ENCODE measurements at places on chromosomes 1 and 21.

DNA sequence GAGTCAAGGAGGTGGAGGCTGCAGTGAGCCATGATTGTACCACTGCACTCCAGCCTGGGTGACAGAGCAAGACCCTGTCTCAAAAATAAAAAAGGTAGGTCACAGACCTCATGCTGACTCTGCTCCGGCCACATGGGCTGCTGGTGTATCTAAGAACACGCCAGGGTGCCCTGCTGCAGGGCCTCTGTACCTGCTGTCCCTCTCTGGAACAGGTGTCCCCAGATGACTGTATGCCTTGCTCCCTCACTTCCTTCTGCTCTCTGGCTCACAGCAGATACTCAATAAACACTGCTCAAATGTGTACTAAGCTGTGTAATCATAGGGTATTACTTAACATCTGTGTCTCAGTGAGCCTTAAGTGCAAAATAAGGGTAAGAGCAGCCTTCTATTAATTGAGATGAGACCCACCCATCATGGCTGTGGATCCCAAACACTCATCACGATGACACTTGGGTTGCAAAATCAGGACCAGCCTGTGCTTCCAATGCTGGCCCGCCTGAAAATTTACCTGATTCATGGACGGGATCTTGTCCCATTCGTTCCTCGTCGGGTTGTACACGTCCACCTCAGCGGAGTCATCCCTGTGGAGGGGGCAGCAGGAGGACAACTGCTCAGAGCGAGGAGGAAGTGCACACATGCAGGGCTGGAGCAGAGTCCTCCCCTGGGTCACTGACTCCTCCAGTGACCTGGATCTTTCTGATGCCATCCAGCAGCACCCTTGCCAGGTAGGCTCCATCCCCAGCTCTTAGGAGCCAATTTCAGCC is 7.5 kb downstream of the KLHL21 start:
- no peak for DNase-seq

- no peak for DNase-seq
These were observed 13.7 kb downstream of the C1orf141 start for GRCh38 chr1:67120855-67121619.

GRCh38 chr1:218352075-218352438 is 6.9 kb downstream of the TGFB2 start:
- no peak for DNase-seq

DNA sequence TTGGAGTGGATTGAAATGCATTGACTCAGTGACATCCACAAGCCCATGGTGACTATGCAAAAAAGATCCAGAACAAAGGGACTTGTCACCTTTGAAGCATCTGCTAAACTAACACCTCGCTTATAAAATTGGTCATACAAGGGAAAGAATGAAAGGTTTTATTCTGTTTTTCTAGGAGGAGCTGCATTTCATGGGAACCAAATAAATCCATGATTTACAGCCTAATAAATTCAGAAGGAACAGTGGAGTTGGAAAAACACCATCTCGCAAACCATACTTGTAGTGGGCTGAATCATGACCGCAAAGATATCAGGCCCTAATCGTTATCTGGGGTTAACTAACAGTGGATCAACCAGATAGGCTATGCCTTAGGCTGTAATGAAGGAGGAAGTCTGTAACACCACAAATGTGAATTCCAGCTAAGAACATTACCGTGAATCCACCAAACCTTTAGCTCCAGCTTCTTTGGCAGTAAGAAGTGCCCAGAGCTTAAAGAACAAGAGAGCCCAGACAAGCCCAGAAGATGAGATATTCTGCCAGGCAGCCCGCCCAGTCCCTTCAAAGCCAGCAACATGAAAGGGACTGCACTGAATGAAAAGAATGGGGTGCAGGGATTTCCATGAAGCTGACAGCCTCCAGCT is 27.4 kb downstream of the RSPH1 start:
- DNase-seq, result no peak

GRCh38 chr1:169928438-169929209 is 34.9 kb upstream of the SCYL3 start:
- no peak for DNase-seq

GRCh38 chr1:79042117-79042516 is 35.6 kb upstream of the ADGRL4 start:
- DNase-seq, result no peak

- DNase-seq, result no peak
These were observed 39.5 kb downstream of the TRIM11 start for GRCh38 chr1:228366866-228367741.

DNA sequence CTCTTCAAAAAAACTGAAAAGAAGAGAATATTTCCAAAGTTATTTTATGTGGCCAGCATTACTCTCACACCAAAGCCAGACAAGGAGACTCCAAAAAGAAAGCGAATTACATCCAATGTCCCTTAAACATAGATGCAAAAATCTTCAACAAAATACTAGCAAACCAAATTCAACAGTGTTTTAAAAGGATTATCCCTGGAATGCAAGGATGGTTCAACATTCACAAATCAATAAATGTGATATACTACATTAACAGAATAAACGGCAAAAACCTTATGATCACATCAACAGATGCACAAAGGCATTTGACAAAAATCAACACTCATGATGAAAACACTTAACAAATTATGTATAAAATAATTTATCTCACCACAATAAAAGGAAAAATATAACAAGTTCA is 207.8 kb downstream of the DENND1B start:
- no peak for DNase-seq

- no peak for DNase-seq
These were observed 53.4 kb upstream of the GOLT1A start for GRCh38 chr1:204267191-204267601.

- DNase-seq, result no peak
These were observed 190.6 kb downstream of the FMN2 start for GRCh38 chr1:240282061-240282830.

Data from activated CD4-positive, alpha-beta T cell treated with anti-CD3 and anti-CD28 coated beads for 48 hours (primary cell).